Astrocyte of the spinal cord (primary cell): ENCODE measurements at places on chromosomes 3 and 15.

DNA sequence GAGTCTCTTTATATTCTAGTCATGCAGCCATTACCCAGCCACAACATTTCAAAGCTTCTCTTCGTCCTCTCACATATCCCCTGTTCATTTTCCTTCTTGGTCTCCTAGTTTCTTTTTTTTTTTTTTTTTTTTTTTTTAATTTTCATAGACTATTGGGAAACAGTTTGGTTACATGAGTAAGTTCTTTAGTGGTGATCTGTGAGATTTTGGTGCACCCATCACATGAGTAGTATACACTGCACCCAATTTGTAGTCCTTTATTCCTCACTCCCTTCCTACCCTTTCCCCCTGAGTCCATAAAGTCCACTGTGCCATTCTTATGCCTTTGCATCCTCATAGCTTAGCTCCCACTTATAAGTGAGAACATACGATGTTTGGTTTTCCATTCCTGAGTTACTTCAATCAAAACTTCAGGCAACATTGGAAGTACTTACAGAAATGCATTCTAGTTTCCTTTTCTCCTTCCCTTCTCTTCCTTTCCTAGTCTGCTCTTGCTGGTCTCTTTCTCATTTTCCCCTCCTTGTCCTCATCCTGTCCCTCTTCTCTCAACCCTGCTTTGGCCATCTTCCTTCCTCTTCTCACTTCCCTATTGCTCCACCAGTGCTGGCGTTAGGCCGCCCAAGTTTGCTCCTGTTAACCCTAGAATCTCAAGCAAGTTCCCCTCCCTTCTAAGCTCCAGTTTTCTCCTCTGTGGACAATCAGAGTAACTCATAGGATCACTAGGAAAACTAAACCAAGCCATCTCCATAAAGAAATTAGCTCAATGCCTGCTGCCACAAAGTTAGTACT is 4.8 kb downstream of the ATP8B4 start:
- DNase-seq: no peak

GRCh38 chr15:95252404-95252803 is 1021.0 kb downstream of the MCTP2 start:
- DNase-seq: peak; percentile 20

DNA sequence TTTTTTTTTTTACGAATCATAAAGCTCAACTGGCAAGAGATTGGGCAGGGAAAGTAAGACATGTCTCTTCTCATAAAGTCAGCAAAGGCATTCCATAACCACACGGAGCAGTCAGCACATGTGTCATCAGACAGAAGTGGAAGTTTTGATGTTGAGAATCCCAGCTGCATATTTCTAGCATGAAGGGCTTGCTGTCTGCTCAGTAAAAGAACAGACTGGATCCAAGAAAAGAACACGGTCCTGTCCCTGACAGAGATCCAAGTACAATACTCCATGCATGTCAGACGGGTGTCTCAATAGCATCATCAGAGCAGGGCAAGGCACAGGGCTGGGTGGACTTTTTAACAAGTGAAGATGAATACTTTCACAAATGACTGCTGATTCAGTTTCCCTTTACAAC is 38.2 kb downstream of the ABI3BP start:
- peak; percentile 87 for DNase-seq

DNA sequence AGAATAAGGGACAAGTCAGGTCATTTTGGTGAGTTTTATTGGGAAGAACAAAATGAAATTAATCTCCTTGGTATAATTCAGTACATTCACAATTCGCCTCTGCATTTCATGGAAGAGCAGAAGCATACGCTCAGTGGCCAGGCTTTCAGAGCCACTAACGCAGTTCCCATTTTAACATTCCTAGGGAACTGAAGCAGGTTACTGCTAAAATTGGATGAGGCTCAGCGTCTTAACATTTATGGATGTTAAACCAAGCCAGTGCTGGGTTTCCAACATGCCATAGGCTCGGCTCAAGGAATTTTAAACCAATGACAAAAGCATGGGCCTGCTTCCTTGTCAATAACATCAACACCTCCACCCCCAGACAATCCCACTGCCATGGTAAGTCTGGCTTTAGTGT is 172.7 kb upstream of the PRICKLE2 start:
- no peak for DNase-seq

- DNase-seq: no peak
Measured at GRCh38 chr3:46656778-46657556, 36.5 kb downstream of the ALS2CL start.

DNA sequence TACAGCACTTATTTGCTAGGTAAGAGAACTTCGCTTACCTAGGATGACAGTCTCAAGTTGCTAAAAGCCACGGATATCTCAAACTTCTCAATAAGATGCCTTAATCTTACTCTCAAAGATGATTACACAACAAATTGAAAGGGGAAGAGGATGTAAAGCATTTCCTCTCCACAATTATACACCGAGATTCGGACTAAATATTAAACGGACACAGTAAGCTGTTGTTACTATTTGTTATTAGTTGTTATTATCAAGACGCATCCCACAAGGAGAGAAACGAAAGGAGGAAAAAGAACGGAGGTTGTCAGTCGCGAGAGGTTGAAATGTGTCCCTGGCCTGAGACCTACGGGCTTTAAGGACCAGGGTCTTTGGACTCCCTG is 660 bp downstream of the ZNF106 start:
- peak; percentile 29 for DNase-seq

DNA sequence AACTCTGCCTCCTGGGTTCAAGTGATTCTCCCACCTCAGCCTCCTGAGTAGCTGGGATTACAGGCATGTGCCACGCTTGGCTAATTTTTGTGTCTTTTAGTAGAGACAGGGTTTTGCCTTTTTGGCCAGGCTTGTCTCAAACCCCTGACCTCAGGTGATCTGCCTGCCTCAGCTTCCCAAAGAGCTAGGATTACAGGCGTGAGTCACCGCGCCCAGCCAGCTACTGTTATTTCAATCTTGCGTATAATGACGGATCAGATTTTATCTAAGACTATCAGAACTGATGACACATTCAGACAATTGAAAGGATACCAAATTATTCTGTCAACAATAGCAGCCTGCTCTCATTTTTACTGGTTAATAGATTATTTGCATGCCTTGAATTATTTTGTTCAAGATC is 612.2 kb downstream of the ZIC1 start:
- DNase-seq: no peak
